ENCODE measurements at places on chromosomes 5 and 9.

DNA sequence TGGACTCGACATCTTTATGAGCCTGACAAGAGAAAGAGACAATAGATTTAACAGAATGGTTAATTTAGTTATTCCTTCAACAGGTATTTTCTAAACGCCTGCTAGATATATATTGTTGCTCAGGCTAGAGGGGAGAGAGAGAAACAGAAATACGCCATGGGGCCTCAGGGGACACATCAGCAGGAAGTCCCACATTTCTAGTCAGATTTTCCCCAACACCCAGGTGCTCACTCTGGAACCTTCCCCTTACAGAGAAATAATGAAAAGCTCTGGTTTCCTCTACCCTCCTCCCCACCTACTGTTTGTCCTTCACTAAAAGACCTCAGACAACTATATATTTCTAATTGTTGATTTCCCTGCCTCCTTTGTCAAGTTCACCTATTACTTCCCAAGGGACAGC is 130.3 kb upstream of the TBC1D2 start:
- DNase-seq, result no peak

DNA sequence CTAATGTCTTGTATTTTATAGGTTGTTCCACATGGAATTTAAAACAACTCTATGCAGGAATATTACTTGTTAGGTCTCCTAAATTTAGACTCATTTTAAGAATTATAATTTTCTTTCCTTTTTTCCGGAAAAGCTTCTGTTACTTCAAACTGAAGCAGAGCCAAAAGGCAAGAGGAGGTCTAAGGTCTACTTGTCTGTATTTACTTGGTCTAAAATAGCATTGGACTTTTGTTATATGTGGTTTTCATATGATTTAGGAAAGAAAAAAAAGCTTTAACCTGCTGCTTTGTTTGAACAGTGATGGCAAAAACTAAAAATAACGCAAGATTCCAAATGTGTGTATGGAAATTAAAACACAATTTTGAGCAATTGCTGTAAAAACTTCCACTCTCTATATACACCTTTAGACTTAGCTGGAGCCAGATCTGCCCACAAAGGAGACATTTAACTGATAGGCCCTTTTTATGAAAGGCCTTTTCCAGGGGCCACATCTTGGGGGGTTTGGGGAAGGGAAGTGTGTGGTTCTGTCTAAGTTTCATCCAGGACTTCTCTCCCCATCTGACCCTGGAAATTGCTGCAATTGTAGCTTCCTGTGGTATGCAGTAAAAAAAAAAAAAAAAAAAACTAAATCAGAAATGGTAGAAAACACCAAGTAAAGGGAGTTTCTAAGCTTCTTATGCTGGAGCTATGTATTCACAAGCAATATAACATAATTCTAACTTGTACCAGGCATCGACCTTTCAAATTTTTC is 307.7 kb upstream of the MEF2C start:
- no peak for DNase-seq

GRCh38 chr9:31776471-31776870 is 608.0 kb upstream of the ACO1 start:
- DNase-seq, result no peak

DNA sequence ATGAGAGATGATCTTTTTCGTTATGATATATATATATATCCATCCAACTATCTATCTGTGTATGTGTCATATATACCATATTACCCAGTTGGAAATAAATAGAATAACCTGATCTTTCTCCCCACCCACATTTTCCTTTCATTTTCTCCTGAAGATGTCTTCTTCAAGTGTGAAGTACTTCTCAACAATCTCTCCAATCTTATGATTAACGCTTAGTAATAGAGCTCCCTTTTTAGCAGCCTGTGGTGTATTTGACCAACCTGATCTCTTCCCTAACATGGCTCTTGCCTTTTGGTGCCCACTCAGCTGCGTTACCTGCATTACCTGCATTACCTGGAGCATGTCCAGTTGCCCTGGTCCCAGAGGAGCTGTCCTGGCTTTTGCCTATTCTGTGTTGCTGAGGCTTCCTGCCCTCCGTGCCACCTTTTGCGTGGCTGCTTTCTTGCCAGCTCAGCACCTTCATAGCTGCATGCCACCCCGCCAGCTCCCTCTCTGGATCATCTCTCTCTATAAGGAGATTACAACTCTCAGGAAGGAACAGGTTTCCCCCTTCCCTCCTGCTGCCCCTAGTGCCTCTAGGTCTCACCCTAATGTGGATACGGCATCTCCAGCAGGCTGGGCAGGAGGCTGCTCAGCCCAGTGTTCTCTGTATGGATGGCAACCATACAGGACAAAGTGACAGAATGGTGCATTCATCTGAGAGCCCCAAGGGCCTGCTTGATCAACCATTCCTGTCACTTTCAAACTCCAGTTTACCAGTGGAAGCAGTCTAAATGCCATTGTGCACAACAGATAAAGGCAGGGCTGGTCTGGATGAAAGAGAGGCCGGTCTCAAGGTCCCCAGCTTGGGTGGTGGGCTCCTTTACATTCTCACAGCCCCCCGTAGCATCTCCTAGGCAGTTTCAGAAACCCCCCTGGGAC is 126.7 kb downstream of the GADD45G start:
- DNase-seq, result no peak

GRCh38 chr5:58040846-58041245 is 419.0 kb downstream of the PLK2 start:
- DNase-seq, result no peak

GRCh38 chr5:19930451-19930850 is 57.5 kb downstream of the CDH18 start:
- no peak for DNase-seq

- DNase-seq, result no peak
Observed at GRCh38 chr5:14445576-14446290, 135.9 kb upstream of the OTULINL start.

DNA sequence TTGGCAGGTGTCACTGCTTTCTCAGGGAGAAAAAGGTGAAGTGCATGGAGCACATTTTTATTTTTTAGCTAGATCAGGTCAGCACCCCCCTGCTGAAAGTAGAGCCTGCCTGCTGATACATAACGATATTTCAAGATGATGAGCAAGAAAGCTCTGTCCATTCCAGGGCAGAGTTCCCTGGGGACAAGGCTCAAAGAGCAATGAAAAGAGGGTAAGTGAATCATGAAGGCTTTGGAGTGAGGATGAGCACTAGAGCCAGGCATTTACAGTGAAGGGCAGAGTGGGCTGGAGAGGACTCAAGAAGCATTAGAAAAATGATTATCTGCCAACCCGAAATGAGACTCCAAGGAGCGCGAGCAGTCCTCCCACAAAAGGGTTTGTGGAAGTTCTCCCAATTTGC is 345.7 kb downstream of the TLE4 start:
- DNase-seq, result no peak

DNA sequence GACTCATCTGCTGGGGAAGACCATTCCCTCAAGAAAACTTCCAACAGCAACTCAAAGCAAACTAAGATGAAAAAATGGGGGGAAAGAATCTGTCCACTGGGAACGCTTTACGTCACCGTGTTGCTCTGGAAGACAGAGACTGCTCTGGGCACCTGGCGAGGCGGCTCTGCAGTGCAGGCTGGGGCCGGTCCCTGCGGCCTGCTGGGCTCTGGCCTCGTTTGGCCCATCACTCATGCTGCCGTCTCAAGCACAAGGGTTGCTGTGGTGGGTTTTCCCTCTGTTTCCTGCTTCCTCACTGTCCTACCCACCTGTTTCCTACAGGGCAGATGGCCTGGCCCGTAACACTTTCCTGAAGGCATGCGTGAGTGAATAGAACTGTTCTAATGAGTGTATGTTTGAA is 92.9 kb upstream of the OTULINL start:
- no peak for DNase-seq

DNA sequence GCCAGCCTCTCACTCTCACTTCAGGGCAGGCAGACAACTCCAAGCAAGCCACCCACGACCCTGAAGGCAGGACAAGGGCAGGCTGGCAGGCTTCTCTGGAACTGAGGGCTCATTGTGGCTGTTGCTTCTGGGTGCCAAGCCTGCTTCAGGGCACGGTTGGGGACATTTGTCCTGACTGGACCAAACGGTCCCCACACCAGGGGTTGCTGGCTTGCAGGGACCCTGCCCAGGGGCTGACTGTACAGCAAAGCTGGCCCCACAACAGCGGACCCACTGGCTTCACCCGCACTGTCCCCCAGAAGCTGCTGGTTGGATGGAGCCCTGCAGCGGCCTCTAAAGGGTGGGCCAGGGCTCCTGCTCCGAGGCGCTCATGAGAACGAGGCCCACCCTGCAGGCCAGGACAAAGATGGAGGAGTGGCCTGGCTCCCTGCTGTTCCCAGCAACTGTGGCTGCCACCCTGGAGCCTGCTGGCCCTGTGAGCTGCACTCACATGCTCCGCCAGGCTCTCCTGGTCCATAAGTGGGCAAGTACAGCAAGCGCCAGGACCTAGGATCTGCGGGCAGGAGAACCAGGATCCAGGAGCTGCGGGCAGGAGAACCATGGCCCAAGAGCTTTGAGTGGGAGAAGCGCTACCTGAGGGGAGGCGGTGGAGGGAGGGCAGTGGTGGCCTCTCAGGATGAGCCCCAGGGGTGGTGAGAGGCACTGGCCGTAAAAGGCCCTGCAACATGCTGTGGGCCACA is 34.4 kb upstream of the NSMF start:
- no peak for DNase-seq

GRCh38 chr9:35980289-35981011 is 22.5 kb upstream of the OR2S2 start:
- no peak for DNase-seq

- DNase-seq, result peak; percentile 45
Observed at GRCh38 chr5:127031147-127031862, 947 bp upstream of the MARCHF3 start.

- no peak for DNase-seq
Observed at GRCh38 chr5:137142346-137142745, 356.8 kb downstream of the SPOCK1 start.

GRCh38 chr9:113274474-113275156 is 757 bp downstream of the CDC26 start:
- DNase-seq, result peak; percentile 69

GRCh38 chr5:180128671-180129261 is 57.2 kb upstream of the RNF130 start:
- no peak for DNase-seq
